KG1 (cell line): ENCODE measurements at places on chromosomes 2 and 18.
A peak's percentile ranks its signal among the peaks of the same experiment; 100 is the strongest.

DNA sequence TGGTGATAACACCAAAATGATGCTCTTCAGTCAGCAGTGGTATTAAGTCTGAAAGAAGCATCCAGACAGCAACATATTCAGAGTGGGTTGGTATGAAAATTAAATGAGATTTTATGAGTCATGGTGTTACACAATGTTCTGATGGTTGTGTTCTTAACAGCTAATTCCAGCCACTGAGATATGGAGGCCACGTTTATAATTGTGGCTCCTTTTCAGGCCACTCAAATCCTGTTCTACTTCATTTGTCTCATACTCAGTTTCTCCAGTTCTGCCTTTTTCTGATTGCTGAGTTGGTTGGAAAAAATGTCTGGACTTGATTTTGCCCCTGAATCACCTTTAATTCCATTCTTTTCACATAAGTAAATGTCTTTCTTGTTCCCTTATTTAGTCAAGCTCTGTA is 162.7 kb upstream of the COL3A1 start:
- DNase-seq = no peak

- DNase-seq = no peak
Measured at GRCh38 chr2:150006591-150006990, 419.0 kb upstream of the MMADHC start.

DNA sequence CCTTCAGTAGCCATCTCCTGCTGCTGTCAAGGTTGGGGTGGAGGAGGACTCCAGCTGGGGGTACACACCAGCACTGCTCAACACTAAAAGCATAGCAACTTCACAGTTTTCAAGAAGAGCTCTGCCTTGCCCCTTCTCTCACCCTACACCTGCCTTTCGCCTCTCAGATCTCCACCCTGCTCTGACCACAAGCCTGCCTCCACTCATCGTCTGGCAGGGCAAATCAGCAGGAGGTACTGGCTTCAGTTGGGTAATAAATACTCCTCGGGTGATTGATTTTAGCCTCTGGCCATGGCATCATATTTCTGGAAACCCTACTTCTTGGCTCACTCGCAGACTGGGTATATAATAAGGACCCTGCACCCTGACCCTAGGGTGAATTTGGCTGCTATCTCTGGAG is 3.1 kb upstream of the PRKAG3 start:
- DNase-seq = no peak

GRCh38 chr18:40867459-40867858 is 1087.6 kb upstream of the PIK3C3 start:
- no peak for DNase-seq

GRCh38 chr2:231411831-231412617 is 16.5 kb downstream of the B3GNT7 start:
- no peak for DNase-seq

GRCh38 chr2:128833664-128834027 is 515.0 kb upstream of the HS6ST1 start:
- DNase-seq = no peak

DNA sequence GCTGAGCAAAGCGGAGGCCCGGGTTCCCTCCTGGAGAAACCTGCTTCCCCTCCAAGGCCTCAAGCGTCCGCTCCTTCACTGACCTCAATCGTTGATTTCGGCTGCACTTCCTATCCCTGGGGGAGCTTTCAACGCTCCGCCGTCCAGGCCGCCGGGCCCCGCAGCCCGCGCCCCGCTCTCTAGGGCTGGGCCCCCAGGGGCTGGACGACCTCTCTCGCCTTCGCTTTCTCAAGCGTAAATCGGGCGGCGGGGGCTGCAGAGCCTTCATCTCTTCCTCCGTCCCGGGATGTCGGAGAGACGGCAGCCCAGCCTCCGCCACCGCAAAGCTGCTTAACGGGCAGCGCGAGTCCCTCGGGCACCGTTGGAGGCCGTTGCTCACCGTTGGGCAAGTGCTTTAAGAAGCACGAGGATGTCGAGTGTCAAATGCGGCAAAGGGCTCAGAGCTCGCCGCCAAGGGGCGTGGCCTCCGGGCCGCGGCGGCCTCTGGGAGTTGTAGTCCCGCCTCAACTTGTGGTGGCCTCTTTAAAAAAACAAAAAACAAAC is 8.5 kb downstream of the HES6 start:
- DNase-seq = peak; percentile 32

- no peak for DNase-seq
Measured at GRCh38 chr2:167140767-167141166, 252.5 kb downstream of the XIRP2 start.

DNA sequence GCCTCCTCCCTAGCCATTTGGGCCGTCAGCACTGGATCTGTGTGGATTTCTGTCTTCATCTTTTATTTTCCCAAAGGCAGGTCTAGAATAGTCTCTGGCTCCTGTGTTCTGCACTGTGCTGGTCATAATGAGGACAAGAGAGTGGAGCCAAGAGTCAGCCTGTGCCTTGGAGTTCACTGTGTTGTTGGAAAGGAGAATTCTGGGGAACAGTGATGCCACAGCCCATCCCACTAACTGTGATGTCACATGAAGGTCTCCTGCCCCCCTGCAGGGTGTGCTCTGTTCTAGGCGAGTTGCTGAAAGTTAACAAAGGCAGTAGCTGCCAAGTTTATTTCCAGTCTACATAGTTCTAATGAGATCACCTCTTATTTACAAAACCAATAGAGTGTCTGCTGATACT is 248.5 kb downstream of the TPGS2 start:
- no peak for DNase-seq

- DNase-seq = no peak
Measured at GRCh38 chr2:120912101-120912985, 176.7 kb downstream of the GLI2 start.

DNA sequence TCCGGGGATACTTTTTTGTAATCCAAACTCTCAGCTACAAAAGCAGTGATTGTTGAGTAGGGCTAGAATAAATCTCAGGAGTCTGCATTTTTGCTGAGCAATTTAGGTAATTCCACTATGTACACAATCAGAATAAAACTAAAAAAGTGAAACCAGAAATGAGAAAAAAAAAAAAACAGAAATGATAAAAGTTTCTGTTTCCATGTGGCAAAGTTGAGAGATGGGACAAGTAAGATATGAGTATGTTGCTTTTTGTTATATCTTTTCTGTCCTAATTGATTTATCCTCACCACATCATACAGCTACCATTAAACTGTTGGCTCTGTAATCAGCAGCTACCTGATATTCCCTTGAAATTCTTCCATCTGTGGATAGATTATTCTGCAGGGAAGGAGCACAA is 92.7 kb downstream of the VWC2L start:
- no peak for DNase-seq

- DNase-seq = no peak
Measured at GRCh38 chr2:102417946-102418345, 5.0 kb upstream of the IL18RAP start.

DNA sequence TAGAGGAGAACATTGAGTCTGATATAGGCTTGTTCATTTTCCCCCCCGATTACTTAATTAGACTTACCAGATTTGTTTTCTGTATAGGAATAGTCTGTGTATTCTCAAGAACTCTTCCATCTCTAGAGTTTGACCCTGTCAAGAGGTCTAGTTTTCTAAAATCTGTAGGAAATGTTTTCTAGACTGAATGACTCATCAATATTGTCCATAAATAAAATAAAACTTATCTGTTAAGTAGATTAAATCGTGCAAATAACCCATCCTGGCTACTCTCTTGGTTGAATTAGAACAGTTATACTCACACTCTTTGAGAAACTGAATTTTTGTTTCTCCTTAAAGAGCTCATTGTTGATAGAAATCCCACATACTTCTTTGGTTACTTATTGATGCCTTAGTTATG is 299.2 kb upstream of the CWC22 start:
- DNase-seq = no peak

GRCh38 chr2:30403592-30404312 is 43.3 kb upstream of the LCLAT1 start:
- no peak for DNase-seq

DNA sequence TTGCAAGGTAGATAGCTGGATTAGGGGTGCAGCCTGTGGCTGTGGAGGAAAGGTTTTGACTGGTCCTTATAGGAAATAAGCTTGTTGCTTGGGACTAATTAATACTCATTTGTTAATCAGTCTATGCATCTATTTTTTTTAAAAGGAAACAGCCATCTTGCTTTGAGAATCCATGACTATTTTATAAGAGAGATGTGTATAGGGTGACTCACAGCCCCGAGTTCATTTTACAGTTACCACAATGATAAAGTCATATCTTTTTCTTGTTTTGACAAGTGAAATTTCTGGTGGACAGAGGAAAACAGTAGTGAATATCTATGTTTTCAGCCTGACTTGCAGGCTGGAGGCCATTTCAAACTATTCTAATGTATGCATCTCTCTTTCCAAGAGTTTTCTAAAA is 193.5 kb upstream of the CCDC68 start:
- no peak for DNase-seq

- no peak for DNase-seq
Measured at GRCh38 chr2:197268786-197269584, 41.6 kb downstream of the ANKRD44 start.

- no peak for DNase-seq
Measured at GRCh38 chr2:121342751-121343150, 57.7 kb upstream of the TFCP2L1 start.

DNA sequence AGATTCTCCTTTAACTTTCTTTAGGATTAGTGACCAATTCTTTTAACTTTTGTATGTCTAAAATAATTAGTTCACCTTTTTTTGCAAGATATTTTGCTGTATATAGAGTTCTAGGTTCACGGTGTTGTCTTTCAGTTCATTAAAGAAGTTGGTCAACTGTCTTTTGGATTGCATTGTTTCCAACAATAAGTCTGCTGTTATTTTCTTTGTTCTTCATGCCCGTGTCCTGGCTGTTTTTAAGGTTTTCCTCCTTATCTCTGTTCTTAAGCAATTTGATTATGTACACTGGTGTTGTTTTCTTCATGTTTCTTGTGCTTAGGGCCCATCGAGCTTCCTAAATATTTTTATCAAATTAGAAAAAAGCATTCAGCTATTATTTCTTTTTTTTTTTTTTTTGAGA is 54.4 kb downstream of the LBH start:
- DNase-seq = no peak

- no peak for DNase-seq
Measured at GRCh38 chr2:127715778-127716449, 14.6 kb downstream of the SFT2D3 start.

DNA sequence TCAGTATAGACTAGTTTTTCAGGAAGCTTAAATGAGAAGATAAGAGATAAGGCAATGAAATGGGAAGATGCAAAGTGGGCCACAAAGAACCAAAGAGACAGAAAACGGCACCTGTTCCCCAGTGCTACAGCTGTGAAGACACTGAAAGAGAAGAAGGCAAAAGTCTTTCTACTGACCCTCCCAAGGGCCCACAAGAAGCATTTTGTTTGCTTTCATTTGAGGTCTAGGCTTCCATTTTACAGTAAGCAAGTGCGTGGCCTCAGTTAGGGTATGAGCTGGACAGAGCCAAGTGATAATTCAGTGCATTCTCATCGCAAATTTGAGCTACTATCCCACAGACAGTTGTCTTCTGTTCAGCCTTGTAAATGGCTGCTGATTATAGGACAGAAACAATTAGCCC is 53.4 kb upstream of the STK17B start:
- DNase-seq = no peak

DNA sequence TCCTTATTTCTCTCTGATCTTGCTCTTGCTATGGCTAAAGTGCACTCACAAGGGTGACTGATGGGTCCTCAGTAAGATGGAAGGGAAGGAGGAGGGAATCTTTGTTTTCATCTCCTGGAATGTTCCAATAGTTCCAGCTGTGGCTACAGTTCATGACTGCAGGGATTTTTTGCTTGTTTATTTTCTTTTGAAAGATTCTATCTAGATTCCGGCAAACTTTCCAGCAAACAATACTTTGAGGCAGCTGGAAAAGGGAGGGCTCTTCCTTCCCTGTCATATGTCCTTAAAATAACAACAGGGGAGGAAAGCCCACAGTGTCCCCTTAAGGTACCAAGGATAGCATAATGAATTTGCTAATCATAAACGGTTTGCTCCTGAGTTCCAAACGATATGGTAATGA is 111.3 kb upstream of the SLC14A2 start:
- no peak for DNase-seq

DNA sequence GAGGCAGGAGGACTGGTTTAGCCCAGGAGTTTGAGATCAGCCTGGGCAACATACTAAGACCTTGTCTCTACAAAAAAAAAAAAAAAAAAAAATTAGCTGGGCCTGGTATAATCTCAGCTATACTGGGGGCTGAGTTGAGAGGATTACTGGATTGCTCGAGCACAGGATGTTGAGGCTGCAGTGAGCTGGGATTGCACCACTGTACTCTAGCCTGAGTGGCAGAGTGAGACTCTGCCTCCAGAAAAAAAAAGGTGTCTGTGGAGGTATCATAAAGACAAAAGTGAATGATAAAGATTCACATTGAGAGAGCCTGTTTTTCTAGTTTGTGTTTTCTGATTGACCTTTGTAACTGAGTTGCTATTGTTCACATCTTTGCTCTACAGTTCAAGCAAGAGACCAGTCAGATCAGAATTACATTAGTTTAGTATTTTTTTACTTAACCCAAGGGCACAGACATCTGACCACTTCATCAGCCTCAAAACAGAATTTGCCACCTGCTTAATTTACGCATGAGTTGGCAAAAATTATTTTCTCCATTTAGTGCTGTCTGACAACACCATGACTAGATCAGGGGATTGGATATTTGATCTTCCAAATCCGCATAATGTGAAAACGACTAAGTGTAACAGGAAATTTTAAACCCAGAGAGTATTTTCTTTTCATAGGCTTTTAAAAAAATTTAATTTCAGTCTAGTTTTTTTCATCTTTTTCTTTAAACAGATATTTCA is 271.0 kb downstream of the TGIF1 start:
- no peak for DNase-seq

GRCh38 chr2:9768388-9768787 is 74.9 kb upstream of the TAF1B start:
- no peak for DNase-seq

GRCh38 chr2:131004446-131005209 is 88.6 kb downstream of the FAM168B start:
- no peak for DNase-seq

- no peak for DNase-seq
Measured at GRCh38 chr2:191863988-191864387, 17.1 kb upstream of the CAVIN2 start.

DNA sequence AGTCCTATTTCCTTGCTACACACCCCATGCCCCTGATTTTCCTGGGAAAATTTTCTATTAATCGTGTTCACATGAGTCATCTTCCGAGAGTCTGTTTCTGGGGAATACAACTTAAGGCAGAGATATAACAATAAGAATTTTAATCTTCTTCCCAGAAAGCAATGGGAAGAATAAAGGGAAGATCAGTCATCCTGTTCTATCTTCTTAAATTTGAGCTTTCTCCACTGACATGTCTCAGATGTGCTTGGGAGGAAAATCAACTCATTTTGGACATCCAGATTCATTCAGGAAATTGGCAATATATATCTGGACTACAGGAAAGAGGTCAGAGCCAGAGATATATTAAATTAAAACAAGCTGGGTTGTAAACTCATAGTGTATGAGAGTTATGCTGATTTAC is 62.3 kb upstream of the SPAG16 start:
- no peak for DNase-seq

- no peak for DNase-seq
Measured at GRCh38 chr2:50343150-50343830, 688.6 kb downstream of the NRXN1 start.

DNA sequence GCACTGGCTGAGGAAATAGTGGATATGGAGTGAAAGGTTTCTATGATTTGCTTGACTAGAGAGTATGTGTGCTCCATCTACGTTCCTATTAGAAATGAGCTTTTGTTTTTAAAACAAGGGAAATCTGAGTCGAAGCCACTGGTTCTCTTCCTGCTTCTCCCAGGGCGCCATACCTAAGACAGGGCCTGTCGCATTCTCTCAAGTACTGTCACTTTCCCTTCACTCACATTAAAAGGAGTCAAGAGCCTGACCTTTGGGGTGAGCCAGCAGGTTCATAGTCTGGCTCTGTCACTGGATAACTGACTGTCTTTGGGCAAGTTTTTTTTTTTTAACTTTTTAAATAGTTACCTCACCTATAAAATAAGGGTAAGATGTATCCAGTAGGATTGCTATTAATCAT is 121.0 kb downstream of the MAP3K20 start:
- no peak for DNase-seq
